ENCODE measurements at places on chromosomes 2 and 18.

DNA sequence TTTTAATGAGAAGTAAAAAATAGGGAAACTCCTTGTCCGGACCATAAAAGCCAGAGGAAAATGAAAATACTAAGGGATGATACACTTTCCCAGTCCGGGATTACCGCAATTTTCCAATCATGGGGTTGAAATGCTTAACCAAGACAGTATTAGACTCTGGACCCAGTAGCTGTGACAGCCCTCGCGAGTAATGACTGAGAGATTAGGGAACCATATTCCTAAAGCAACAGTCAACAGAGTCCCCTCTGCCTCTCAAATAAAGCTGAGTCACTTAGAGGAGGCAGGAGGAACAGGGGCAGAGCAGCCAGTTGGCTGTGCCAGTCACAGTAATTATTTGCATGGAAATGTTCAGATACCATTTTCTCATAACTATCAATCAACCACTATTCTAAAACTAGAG is 34.8 kb downstream of the GPATCH11 start:
- DNase-seq, result no peak

DNA sequence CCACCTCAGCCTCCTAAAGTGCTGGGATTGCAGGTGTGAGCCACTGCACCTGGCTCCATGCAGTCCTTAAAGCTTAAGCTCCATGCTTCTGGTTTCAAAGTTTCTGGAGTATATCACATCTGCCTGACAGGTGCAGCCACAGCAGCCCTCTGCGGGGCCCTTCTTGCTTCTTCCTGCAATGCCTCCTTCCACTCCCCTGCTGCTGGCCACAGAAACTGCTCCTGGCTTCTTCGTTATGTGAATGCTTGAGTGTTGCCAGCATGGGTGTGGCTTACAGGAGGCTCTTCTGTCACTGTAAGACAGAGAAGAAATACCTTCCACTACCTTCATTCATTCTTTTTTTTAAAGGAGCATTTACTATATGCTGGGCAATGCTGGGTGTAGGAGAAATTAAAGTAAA is 10.1 kb upstream of the CCBE1 start:
- no peak for DNase-seq

- DNase-seq, result no peak
These were observed 13.2 kb upstream of the ITGAV start for GRCh38 chr2:186576614-186577013.

DNA sequence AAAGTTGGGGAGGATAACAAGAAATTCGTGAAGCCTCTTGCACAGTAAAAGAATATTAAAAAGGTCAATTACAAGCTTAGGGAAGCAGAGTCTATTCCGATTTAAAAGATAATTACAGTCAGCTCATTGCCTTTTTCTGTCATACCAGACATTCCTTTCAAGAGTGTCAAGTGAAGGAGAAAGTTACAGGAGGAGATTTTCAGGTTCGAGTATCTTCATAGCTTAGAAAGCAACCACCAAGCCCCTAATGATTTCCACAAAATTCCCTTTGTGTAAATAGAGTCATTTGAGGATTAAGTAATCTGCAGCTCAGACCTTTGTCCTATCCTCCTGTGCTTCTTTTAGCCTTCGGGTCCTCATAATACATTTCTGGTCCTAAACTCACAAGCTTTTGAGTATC is 414.9 kb downstream of the CDH2 start:
- no peak for DNase-seq

Measured in WTC11 (cell line).